Activated CD8-positive, alpha-beta memory T cell treated with anti-CD3 and anti-CD28 coated beads for 24 hours (primary cell): ENCODE measurements at places on chromosomes 5 and 9.

GRCh38 chr9:26159575-26160392 lies 481.5 kb upstream of the TUSC1 start:
- no peak for DNase-seq

DNA sequence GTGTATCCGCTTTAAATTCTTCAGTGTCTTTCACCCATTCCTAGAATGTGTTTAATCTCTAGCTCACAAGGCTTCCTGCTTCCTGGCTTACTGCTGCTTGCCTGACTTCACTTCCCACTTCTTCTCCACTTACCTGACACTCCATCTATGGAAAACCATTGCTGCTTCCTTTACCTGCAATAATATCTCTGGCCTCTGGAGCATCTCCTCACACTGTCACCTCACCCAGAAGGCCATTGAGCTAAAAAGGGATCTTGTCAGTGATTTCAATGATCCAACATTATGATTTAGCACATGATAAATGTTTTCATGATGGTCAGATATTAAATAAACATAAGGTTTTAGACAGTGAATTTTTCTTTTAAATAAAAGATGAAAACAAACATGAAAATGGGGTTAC lies 281.1 kb downstream of the MRPS30 start:
- DNase-seq = no peak

- no peak for DNase-seq
These were observed 822 bp downstream of the DENND4C start for GRCh38 chr9:19231126-19231903.

GRCh38 chr5:96756985-96757384 lies 50.8 kb downstream of the ERAP1 start:
- no peak for DNase-seq

- no peak for DNase-seq
These were observed at the start of gene CDH6 for GRCh38 chr5:31193591-31194467. Gene CDH6 (plus strand): TSS chr5:31193686. CDS start chr5:31267474, 73,788 bp downstream.

- no peak for DNase-seq
These were observed 511.3 kb upstream of the WWC1 start for GRCh38 chr5:167780177-167780576.

- DNase-seq = peak; percentile 91
These were observed 63.6 kb upstream of the IL17B start for GRCh38 chr5:149442563-149443182.

- DNase-seq = no peak
These were observed 51.0 kb upstream of the APC start for GRCh38 chr5:112686675-112687074.

GRCh38 chr9:83432104-83432627 lies 106.0 kb downstream of the FRMD3 start:
- DNase-seq = no peak
